ENCODE measurements at places on chromosomes 2 and 18.

- no peak for DNase-seq
Observed at GRCh38 chr2:7646661-7647060, 729.4 kb downstream of the RNF144A start.

DNA sequence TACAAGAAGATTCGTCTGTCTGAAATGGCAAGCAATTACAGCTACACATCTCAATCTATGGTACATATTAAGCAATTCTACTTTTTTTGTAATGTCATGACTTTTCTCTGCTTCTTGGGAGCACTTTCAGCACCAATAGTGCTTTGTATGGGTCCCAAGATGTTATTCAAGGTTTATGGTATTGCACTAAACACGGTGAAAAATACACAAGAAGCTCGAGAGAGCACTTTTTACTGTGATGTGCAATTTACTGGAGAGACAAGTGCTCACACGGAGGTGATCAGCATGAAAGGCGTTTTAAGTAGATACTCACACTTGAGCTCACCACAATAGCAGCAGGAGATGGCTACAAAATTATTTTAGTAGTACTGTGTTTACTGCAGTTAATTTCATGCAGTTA is 783.6 kb downstream of the CBLN2 start:
- no peak for DNase-seq

GRCh38 chr18:39434223-39434920 is 1868.8 kb upstream of the CELF4 start:
- no peak for DNase-seq

DNA sequence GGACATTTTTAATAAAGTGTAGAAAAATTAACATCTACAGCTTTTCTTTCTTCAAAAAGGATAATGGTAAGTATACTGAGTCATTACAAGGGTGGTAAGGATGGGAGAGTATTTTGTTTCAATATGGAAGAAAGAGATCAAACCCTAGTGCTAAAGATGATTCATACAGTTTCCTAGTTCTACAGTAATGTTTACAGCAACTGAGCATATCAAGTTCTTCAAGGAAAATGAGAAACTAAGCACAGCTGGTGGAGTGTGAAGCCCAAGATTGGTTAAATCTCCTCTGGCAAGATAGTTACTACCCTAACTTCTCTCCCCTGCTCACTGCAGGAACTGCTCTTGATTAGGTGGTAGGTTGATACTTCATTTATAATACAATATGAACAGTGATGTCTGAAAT is 467.5 kb downstream of the XIRP2 start:
- DNase-seq = no peak

DNA sequence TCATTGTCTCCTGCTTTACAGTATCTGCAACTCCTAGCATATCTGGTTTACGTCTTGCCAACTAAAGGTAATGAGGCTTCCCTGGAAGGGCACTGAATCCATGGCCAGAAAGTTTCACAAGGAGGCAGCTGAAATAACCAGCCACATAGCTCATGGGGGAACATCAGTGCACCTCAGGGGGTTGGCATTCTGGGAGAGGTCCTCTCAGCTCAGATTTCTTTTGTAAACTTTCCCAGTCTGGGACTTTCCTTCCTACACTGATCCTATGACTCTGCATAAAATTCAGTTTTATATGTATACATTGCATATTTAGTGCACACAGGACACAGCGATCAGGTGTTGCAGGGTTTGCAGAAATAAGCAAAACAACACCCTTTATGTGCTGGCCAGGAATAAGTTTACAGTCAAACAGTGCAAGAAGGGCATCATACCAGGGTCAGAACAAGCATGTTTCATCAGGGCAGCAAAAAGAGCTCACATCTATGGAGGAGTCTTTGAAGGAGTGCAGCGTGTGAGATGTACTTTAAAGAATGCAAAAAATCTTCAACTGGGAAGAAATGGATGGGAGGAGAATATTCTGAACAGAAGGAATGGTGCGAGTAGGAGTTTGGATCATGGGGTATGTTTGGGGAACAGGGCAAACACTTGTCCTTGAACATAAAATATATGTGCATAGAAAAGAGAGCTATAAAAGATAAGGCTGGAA is 240.6 kb upstream of the RAB12 start:
- DNase-seq = no peak

DNA sequence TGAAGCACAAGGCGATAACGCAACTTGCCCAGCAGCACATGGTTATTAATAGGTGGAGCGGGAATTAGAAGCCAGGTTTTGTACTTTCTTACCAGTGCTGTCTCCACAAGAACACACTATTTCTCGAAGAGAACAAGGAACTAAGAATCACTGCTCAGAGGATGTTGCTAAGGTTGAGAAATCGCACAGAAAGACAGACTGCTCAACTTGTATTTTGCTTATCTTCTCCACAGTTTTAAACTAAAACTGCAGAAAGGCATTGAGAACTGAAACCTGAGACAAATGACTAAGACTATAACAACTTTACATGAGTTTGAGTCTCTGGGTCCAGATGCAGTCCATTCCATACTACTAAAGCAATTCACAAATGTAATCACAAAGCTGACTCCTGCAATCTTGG is 6.2 kb downstream of the PRKD3 start:
- no peak for DNase-seq

GRCh38 chr2:189613650-189614420 is 33.2 kb upstream of the SLC40A1 start:
- no peak for DNase-seq

- no peak for DNase-seq
Observed at GRCh38 chr2:37893327-37893726, 31.8 kb upstream of the RMDN2 start.
